ENCODE measurements at places on chromosomes 7 and 10.
A peak's percentile ranks its signal among the peaks of the same experiment; 100 is the strongest.

- no peak for DNase-seq
Observed at GRCh38 chr10:129628823-129629222, 161.8 kb downstream of the MGMT start.

DNA sequence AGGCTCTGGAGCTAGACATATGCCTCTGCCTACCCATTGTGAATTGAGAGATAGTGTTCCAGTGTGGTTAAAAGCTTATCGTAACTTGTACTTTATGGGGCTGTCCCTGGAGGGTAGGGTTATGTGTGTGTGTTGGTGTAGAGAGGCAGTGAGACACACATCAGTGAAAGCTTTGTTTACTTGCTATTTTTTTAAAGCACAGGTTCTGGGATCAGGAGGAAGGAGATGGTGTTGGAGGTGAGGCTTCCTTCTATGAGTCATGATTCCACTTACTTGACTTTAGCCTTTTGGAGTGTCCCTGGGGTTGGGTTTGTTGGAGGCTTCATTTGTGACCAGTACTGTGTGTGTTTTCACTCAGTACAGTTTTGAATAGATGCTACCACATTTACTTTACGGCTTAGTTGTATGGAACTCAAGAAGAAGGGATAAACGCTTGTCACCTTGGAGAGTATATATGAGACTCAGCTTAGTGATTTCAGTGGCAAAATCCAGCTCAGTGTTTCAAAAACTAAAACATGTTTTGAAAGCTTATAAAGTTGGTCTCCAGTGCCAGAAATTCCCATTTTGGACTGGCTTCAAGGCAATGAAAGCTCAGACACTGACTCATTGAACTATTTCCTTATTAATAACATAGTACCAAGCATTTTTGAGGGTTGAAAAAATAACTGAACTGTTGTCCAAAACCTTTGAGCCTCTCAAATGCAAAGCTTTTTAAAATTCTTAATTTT is 106.2 kb downstream of the PLXDC2 start:
- no peak for DNase-seq

- DNase-seq = no peak
Observed at GRCh38 chr7:12456506-12456905, 52.8 kb upstream of the VWDE start.

DNA sequence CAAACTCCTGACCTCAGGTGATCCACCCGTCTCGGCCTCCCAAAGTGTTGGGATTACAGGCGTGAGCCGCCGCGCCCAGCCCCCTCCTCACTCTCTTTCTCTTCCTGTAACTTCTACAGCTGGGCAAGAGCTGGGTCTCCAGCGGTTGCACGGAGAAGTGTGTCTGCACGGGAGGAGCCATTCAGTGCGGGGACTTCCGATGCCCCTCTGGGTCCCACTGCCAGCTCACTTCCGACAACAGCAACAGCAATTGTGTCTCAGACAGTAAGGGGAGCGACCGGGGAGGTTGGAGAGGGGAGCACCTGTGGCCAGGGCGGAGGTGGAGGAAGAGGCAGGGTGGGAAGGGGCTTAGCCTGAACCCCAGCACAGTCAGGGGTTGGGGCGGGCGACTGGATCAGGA is 41.4 kb downstream of the EPHB4 start:
- no peak for DNase-seq

DNA sequence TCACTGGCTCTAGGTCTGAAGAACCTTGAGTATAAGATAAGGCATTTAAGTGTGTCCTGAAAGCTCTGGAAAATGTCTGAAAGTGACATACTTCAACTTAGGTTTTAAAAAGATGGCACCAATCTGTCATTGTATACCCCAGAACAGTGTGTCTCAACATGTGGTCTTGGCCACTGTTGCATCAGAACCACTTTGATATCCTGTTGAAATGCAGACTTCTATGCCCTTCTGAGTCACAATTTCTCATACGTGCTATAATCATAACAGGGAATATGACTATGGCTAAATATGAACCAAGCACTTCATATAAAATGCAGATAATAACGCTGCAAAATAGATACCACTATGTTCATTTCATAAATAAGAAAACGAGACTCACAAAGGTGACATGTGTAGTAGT is 38.0 kb upstream of the GPAM start:
- DNase-seq = no peak

DNA sequence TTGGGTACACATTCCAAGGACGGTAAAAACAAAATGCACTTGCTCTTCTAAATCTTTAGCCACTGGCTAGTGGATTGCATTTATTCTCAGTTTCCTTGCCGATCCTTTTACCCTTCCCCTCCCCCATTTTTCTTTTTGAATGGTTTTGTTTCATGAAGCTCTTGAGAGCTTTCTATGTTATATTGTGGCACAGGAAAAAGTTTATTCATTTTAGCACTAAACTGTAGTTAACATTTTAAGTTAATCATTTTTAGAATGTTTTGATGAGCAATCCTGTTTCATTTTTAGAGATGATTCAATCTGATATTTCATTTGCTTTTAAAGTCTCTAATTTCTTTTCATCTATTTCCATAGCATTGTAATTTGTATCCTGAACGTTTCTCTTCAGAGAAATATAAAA is 24.0 kb downstream of the ZEB1 start:
- no peak for DNase-seq

- DNase-seq = no peak
Observed at GRCh38 chr7:6437251-6437650, 10.5 kb downstream of the DAGLB start.

GRCh38 chr7:75776295-75776971 is 4.4 kb upstream of the CCL26 start:
- DNase-seq = peak; percentile 4

DNA sequence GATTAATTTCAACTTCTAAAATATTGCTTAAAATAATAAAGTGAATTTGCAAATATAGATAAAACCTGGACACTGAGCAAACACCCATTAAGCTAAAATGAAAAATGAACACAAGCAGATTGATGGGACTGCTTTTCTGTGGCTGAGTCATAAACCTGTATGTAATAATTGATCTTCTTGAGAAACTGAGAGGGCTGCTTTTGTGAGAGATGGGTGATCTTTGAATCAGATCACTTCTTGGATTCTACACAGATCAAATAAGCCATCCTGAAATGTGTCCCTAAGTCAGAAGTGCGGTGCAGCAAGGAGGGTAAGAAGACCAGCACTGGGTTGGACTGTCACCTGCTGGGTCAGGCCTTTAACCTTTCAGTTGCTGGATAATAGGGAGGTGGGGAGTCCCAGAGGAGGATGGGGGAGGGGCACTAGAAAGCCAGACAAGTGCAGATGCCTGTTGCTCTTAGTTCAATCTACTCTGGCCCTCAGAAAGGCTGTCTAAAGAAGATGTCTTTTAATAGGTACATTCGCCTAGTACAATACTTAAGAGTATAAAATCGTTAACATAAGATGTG is 178.2 kb upstream of the NAMPT start:
- no peak for DNase-seq

GRCh38 chr7:21352540-21353387 is 75.1 kb upstream of the SP4 start:
- no peak for DNase-seq

DNA sequence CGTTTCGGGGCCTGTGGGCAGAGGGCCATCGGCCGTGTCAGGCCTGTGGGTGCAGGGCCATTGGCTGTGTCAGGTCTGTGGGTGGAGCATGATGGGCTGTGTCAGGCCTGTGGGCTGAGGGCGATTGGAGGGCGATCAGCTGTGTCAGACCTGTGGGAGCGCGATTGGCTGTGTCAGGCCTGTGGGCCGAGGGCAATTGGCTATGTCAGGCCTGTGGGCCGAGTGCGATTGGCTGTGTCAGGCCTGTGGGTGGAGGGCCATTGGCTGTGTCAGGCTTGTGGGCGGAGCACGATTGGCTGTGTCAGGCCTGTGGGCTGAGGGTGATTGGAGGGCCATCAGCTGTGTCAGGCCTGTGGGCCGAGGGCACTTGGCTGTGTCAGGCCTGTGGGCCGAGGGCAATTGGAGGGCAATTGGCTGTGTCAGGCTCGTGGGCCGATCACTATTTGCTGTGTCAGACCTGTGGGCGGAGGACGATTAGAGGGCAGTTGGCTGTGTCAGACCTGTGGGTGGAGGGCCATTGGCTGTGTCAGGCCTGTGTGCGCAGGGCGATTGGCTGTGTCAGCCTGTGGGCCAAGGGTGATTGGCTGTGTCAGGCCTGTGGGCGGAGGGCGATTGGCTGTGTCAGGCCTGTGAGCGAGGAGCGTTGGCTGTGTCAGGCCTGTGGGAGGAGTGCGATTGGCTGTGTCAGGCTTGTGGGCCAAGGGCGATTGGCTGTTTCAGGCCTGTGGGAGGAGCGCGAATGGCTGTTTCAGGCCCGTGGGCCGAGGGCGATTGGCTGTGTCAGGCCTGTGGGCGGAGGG is 54.1 kb downstream of the DYNC2I1 start:
- no peak for DNase-seq

- no peak for DNase-seq
Observed at GRCh38 chr10:104330168-104331110, 7.8 kb downstream of the ITPRIP start.

GRCh38 chr7:3914051-3914775 is 613.2 kb downstream of the SDK1 start:
- DNase-seq = no peak

- DNase-seq = no peak
Observed at GRCh38 chr10:49104323-49104722, 11.0 kb downstream of the VSTM4 start.

DNA sequence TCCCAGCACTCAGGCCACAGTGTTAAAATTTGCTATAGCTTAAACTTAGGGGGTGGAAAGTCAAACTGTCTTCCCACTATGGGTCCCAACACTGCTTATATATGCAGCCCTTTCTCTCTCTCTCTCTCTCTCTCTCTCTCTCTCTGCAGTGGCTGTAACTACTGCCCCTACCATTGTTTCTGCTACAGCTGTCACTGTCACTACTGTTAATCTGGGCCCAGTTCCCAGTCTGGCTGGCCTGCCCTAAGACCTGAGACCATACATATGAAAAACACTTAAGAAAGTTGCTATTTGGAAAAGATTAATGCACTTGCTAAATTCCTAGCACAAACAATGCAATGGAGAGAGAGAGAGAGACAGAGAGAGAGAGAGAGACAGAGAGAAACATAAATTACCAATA is 78.6 kb downstream of the THSD7A start:
- no peak for DNase-seq

- no peak for DNase-seq
Observed at GRCh38 chr7:49911909-49912308, 138.5 kb downstream of the VWC2 start.

DNA sequence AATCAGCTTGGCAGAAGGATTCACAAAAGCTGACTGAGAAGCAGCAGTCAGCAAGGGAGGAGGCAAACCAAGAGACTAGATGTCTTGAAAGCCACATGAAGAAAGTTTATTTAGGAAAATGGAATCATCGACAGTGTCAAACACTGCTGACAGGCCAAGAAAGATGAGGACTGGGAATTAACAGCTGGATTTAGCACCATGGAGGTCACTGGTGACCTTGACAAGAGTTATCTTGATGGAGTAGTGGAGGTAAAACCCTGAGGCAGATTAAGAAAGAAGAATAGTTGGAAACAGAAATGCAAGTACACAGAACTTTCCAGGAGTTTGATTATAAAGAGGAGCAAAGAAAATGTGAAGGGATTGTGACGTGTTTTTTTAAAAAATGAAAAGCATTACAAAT is 51.5 kb downstream of the LMBR1 start:
- no peak for DNase-seq

DNA sequence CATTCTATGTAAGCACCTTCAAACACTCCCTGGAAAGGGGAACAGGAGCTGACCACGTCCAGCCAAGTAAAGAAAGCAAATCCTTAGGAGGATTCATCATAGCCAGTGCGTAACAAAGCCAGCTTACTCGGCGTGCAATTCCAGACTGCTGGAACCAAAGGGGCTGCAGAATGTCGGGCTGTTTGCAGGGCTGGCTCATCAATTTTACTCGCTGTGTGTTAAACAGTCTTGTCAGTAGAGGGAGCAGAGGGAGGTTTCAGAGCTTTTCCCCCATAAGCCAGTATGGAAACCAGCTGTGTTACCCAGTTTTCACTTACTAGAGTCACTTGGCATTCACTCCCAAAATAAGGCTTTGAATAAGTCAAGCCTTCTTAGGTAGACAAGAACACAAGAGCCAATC is 127.1 kb downstream of the KMT2E start:
- no peak for DNase-seq

DNA sequence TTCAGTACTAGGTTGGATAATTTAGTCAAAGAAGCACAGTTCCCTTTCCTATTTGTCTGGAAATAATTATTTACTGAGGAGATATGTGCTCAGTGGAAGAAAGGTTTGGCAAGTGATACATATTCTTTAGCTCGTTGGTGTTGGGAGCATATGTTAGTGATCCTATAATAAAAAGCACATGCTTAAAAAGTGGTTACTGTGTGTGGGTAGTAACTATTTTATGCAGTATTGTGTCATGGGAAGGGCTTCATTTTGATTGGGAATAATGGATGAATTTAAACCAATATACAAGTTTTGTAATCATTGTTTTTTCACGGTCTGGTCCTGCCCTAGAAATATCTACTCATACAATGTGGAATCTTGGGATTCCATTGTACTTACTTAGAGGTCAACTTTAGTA is 188.7 kb upstream of the PPP1R3A start:
- DNase-seq = no peak

- no peak for DNase-seq
Observed at GRCh38 chr10:59905731-59906416, 482 bp downstream of the CCDC6 start.

DNA sequence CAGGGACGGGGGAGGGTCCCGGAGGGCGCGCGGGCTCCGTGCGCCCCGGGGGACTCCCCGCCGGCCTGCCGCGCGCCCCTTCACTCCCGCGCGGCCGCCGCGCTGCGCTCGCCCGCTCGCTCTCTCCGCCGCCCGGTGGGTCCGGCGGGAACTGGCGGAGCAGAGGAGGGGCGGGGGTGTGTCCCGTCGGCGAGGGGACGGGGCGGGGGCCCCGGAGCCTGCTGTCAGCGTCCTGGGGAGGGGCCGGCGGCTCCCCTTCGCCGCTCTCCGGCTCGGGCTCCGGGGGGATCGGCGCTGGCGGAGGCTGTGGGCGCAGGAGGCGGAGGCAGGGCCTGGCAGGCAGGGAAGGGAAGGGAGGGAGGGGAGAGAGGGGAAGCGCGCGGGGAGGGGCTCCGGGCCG is at the start of gene SH3PXD2A:
TSS of gene SH3PXD2A (minus strand) at position 153 of the 400 bp plus-strand sequence. CDS start 310 bp downstream, outside the sequence.
- no peak for DNase-seq

- no peak for DNase-seq
Observed at GRCh38 chr7:909358-910329, 33.3 kb downstream of the GET4 start.

DNA sequence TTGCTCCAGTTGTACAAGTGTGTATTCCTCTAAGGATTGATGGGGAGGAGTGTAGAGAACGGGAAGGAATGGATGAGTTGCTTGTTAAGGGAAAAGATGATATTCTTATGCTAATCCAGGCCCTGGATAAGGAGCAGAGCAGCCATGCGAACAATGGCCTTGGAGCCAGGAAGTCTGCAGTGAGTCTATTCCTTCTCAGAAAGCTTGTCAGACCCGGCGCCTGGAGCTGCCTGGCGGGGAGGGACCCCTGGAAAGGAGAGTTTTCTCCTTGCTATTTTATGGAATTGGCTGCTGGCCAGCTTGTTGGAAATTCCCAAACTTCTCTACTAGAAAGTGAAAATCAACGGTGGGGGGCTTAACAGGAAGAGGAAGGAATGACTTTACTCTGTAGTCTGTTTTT is 89.1 kb downstream of the MMRN2 start:
- no peak for DNase-seq

- DNase-seq = no peak
Observed at GRCh38 chr10:7092603-7093002, 318.2 kb downstream of the SFMBT2 start.
